NCI-H2081 (cell line): ENCODE measurements at places on chromosomes 3 and 15.

DNA sequence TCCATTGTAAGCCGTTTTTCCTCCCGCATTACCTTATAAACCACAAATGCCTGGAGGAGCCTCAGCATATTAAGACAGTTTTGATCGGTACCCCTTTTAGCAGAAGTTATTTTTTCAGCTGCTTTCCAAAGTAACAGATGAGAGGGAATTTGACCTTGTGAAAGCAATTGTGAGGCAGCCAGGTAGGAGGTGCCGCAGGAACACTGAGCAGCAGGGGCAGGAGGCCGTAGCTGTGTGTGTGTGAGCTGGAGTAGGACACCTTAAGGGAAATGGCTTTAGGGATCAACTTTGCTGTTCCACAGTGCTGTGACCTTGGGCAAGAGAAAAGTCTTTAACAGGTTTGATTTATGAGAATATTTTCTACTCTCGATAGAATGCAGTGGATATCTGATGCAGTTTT, 482.1 kb downstream of the IL5RA start:
- no peak for DNase-seq

DNA sequence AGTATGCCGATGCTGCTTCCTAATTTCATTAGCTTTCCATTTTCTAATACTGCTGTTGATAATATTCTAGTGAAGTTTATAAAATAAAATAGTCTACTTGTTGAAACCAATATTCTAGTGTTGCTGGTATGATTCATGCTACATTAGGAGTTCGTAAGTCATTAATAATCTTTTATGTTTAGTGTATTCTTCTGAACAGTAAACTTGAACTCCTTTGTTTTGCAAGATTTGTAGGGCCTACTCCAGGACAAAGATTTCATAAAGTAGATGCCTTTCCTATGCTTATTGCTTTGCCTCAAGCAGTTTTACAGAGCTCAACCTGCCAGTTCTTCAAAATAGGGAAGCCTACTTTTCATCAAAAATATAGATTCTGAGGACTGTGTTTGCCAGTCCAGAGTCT, 111.5 kb downstream of the RSRC1 start:
- no peak for DNase-seq

DNA sequence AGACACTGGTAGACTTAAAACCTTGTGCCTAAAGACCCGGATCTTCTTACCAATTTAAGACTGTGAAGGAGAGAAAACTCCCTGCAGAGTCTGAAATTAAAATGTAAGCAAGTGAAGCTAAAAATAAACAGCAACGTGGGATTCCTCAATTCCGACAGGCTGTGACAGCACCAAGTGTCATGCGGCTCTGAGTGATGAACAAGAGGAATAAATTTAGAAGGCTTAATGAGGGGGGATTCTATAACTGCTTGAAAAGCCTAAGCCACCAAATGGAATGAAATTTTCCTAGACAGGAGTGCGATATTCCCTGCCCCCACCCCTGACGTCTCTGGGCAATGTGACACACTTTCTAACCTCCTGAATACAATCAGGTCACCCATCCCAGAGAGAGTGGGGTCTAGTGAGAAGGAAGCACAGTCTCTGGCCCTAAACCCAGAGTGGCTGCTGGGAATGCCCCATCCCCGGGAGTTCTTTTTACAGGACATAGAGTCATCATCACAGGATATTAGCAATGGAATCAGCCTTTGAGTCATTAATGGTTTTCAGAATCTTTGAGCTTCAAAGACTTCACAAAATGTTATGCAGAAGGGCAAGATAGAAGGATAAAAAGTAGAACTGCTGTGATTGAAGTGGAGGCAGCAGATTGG, 114.3 kb downstream of the EDEM1 start:
- no peak for DNase-seq

DNA sequence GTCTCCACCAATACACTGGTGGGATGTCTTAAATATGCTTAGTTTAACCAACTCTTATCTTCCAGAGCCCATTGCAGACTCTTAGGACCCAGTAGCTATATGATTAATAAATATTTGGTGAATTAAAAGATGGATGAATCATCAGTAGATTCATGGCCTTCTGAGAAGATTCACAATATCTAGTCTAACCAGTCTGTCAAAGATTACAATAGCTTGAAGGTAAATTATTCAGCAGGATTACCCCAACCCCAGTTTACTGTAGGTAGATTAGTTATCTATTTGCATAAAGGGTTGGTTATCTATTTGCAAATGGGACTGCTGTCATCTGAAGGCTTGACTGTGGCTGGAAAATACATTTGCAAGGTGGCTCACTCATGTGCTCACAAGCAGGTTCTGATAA, 239.4 kb upstream of the THRB start:
- no peak for DNase-seq

GRCh38 chr3:194637066-194637465, 3.8 kb upstream of the TMEM44 start:
- DNase-seq: no peak

GRCh38 chr15:78767331-78767951, 43.8 kb downstream of the ADAMTS7 start:
- DNase-seq: peak; percentile 25

DNA sequence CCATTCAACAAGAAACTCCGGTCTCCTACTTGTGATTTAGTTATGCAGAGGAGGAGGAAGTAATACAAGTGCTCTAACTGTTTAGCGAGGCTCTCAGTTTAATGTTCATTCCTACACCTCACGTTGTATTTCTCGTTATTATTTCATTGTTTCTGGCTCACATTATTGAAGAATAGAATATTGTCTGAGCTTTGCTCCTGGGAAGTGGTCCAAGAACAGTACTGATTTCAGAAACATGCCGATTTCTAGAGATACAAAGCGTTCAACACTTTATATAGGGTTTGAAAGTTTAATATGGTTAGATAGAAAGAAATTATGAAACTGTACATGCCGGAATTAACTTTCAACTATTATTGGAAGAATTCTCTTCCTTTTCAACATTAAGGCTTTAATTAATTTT, 1145.5 kb downstream of the TBL1XR1 start:
- DNase-seq: no peak

DNA sequence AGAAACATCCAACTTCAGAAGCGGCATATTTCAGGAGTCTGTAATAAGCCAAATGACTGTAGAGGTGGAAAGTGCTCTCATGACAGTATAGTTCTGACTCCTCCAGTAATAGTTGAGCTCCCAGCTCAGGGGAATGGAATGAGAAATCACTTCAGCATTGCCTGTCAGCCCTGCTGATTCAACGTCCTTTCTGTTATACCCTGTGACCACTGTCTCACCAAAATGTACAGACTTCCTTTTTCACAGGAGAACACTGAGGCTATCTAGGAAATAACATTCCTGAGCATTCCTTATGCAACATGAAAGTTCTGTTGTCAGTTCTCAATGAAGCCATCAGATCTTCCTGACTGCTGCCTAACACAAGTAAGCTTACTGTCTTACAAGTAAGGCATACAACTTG, 284.5 kb upstream of the MME start:
- no peak for DNase-seq

GRCh38 chr3:102304550-102304949, 130.3 kb upstream of the ZPLD1 start:
- no peak for DNase-seq

DNA sequence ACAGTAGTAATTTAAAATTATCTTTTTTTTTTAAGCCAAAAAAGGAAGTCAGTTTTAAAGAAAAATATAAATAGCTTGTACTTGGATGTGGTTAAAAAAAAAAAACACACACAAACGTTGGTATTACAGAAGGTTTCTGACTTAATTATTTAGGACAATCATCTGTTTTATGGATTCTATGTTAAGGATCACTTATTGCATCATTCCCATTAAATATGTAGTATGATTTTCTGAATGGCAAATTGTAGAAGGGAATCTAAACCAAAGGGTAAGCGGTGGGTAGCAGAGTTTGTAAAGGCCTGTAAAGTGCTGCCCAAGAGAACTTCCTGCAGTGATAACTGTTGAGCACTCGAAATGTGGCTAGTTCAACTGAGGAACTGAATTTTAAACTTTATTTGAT, 8.0 kb downstream of the SENP2 start:
- no peak for DNase-seq

- no peak for DNase-seq
These were observed 89.3 kb upstream of the TRIM42 start for GRCh38 chr3:140588558-140588957.

- DNase-seq: no peak
These were observed 151.3 kb downstream of the OR4M2 start for GRCh38 chr15:22231603-22232002.

GRCh38 chr3:139537361-139537760, 2.2 kb downstream of the RBP1 start:
- DNase-seq: no peak

DNA sequence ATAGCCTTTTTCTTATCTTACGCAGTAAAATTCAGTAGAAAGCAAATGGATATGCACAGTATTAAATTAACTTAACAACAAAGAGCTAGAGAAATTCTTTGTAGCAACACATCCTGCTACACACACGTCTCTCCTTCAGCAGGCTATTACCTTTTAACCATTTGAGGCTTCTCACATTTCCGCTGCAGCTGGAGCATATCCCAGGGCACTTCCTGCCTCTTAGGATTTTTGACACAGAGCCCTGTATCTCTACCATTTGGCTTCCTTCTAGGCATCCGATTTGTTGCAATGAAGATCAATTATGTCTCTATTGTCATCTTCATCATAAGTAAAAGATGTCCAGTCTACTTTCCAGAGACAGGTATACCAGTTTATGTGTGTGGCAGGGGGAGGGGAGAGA, 292.4 kb upstream of the CBLB start:
- peak; percentile 82 for DNase-seq

- DNase-seq: no peak
These were observed 187.1 kb downstream of the FMN1 start for GRCh38 chr15:33007303-33007855.

DNA sequence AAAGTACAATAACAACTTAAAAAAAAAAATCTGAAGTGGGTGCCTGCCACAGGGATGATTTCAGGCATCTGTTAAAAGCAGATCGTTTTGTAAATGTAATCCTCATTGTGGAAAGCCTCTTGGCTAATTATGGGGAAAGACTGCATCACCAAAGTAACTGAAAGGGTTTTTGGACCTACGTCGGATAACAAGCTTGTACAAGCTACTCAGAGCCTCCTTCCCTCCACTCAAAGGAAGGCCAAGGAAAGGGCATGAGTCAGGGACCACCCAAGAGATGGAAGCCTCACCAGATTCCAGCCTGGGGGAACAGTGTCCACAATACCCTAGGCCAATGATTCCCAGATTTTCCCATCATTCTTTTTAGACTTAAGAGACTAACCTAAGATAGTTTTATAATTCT, 84.3 kb downstream of the ATP1B3 start:
- DNase-seq: no peak

GRCh38 chr3:32842987-32843386, 25.2 kb downstream of the TRIM71 start:
- no peak for DNase-seq

GRCh38 chr3:43390255-43390588, 103.9 kb downstream of the SNRK start:
- no peak for DNase-seq

GRCh38 chr15:45377609-45378148, 665 bp downstream of the GATM start:
- no peak for DNase-seq

GRCh38 chr15:77474310-77474988, 53.8 kb downstream of the HMG20A start:
- DNase-seq: no peak

- no peak for DNase-seq
These were observed 107.0 kb upstream of the PFN2 start for GRCh38 chr3:150077581-150078247.

DNA sequence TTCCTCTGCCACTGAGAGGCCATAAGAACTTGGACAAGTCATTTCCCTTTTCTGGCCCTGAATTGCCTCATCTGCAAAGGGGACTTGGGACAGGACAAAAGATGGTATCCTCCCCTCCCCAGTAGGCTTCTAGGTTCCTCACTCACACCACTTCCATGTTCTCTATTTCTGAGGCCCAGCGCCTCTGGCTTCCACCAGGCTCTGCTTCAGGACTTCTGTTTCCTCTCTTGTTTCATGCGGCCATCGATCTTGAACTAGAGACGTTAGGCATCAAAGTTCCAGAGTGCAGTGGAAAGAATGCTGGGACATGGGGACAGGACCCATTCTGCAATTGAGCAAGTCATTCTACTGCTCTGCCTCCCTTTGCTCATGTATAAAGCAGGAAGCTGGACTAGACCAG, 1.7 kb downstream of the TM4SF4 start:
- no peak for DNase-seq

DNA sequence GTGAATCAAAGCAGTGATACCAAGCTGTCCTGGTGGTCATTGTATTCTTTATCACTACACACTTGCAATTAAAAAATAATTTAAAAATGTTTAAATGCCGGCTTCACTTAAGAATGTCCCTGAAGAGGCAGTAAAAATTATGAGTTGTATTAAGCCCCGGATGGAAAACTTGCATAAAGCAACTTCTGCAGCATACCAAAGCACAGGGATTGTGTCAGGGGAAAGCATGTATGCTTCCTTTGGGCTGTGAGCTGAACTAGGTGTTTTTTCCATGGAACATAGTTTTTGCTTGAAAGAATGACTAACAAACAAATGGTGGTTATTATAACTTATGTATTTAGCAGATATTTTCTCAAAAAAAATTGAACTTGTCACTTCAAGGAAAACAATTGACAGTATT, 143.1 kb downstream of the ARNT2 start:
- DNase-seq: no peak

DNA sequence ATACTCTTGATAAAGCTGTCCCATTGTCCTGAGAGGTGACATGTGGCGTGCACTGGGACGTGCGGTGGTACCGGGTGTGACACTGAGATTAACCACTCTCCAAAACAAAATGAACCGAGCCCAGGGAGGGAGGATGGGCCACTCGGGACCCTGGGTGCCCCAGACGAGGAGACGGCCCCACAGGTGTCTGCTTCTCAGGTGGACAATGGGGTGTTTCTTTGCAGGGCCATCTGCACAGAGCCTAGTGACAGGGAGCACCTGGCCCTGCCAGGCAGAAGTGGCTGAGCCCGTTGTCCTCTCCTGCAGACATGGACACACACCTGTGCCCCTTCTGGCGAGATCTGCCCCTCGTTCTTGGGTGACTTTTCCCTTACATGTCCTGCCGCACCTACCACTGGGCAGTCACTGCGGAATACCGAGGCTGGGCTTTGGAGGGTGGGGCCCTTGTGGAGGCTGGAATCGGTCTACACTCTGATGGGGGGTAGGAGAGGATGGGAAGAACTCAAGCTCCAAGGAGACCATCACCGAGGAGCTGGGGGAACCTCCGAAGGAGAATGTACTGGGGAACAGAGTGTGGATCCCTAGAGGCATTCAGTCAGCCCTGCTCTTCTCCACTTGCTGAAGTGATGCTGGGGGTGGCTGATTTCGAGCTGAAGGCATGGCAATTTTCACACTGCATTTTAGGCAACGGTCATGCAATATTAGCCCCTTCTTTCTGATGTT, 153.5 kb downstream of the ATP10A start:
- no peak for DNase-seq
